ENCODE measurements at places on chromosomes 2 and 18.

GRCh38 chr2:383178-383577 is 95.3 kb upstream of the ALKAL2 start:
- DNase-seq, result no peak

DNA sequence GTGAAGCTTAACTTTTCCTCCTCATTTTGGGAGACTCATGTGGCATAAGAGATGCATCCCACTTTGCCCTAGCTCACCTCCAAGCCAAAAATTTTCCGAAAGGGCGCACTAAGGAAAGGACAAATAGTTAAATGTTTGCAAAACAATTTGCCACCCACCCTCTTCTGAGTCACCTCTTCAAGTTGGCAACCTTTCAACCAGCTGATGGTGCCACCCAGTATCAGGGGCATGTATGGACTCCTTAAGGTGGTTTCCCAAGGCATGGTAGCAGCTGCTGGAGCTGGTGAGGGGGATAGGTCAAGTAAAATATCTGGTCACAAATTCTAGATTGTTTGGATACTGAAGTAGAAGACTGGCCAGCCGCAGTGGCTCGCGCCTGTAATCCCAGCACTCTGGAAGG is 17.2 kb upstream of the ITGAV start:
- no peak for DNase-seq

GRCh38 chr18:78679613-78680260 is 299.9 kb upstream of the SALL3 start:
- DNase-seq, result no peak

GRCh38 chr2:194363878-194364277 is 1293.1 kb upstream of the SLC39A10 start:
- DNase-seq, result no peak

GRCh38 chr18:49016648-49017539 is 66.1 kb upstream of the SMAD7 start:
- no peak for DNase-seq

Data from Panc1 (cell line).